ENCODE measurements at places on chromosomes 6 and 20.

GRCh38 chr6:143298071-143298470 is 152.4 kb downstream of the ADAT2 start:
- no peak for DNase-seq

GRCh38 chr6:123418071-123418470 is 218.7 kb downstream of the TRDN start:
- DNase-seq: no peak

- DNase-seq: no peak
These were observed 72.3 kb upstream of the CD2AP start for GRCh38 chr6:47405273-47405672.

GRCh38 chr6:90890683-90891330 is 303.9 kb upstream of the MAP3K7 start:
- no peak for DNase-seq

- DNase-seq: peak; percentile 47
These were observed 58.7 kb upstream of the SLC2A12 start for GRCh38 chr6:134111062-134111677.

GRCh38 chr6:29419516-29419915 is 4.8 kb downstream of the OR12D1 start:
- DNase-seq: no peak

DNA sequence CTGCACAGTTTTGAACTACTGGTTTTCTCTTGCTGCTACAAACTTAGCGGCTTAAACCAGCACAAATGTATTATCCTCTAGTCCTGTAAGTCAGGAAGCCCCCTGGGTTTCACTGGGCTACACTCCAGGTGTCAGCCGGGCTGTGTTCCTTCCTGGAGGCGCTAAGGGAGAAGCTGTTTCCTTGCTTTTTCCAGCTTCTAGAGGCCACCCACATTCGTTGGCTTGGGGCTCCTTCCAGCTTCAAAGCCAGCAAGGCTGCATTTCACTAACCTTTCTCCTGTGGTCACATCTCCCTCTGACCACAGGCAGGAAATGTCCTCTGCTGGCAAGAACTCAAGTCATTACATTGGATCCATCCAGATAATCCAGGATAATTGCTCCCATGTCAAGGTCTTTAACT is 350.6 kb upstream of the PLCB4 start:
- DNase-seq: no peak

DNA sequence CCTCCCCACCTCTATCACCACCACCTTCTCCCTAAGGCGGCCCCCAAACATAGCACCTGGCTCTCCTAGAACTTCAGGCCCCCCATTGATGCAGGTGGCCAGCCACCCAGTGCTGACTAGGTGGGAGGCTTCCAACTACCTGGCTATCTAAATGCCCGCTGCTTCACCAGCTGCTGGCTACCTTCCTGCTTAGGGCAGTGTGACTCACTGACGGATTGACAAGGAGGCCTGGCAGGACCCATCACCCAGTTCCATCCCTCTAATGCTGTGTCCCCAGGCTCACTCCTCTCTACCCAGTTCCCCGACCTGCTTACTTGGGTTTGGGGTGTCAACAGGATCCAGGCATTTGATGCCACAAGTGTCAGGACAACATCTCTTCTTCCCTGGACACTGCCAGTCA is 1.1 kb downstream of the SLPI start:
- DNase-seq: no peak

Data from NCI-H345 (cell line).